ENCODE measurements at places on chromosomes 12 and 14. TPM values are rescaled to one million over a fixed set of nuclear protein-coding genes. Genes with fewer than 3 reads are reported as not detected.

GRCh38 chr14:87108726-87109125, 884.3 kb downstream of the GALC start:
- DNase-seq = no peak

DCTN2 gene
- total RNA-seq = 100 TPM

ATL1 gene
- 1.5 TPM for total RNA-seq

EIF5 gene
- 222 TPM for total RNA-seq

- DNase-seq = no peak
Measured at GRCh38 chr12:11431486-11431885, 36.1 kb upstream of the PRB2 start.

DNA sequence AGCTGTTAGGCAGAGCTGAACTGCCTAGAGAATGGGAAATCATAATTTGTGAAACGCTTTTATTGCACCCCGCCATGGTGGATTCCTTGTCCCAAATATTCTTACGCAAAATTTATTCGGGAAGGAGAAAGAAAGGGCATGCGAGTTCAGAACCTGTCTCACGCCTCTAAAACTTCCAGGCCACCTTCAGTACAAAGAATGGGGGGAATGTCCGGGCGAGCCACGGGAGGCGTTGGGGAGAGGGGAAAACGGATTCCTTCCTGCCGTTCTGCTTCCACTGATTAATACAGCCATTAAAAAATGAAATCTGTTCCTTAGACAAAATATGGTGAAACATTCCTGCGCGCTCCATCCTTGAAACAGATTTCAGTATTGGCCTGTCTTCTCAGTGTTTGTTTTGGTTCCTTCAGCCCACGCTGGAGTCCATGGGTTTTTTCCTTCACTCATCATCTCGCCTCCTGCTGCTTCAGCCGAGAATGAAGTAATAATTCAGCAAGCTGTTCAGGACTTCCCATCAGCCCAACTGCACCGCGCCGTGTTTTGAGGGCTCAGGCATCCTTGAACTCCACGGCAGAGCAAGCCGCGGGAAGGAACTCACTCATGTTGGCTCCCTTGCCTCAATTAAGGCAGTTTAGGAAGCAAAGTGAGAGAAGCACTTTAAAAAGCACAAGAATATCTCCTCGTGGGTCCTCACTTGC, 47.7 kb upstream of the CDKN3 start:
- no peak for DNase-seq

GRCh38 chr14:80206351-80207080, 4.8 kb downstream of the DIO2 start:
- DNase-seq = no peak

GRCh38 chr12:2221030-2221621, 168.3 kb downstream of the CACNA1C start:
- peak; percentile 66 for DNase-seq

- no peak for DNase-seq
Measured at GRCh38 chr12:15677726-15678201, 111.4 kb downstream of the EPS8 start.

GRCh38 chr12:109443794-109444193, 33.3 kb downstream of the KCTD10 start:
- no peak for DNase-seq

POTEG gene
- total RNA-seq = not detected

GRCh38 chr12:132423820-132424645, 65.9 kb upstream of the FBRSL1 start:
- DNase-seq = no peak

TSHR gene
- not detected for total RNA-seq

Data from cardiac septum (tissue), 1 donor.